ENCODE measurements at places on chromosomes 5 and 9.

DNA sequence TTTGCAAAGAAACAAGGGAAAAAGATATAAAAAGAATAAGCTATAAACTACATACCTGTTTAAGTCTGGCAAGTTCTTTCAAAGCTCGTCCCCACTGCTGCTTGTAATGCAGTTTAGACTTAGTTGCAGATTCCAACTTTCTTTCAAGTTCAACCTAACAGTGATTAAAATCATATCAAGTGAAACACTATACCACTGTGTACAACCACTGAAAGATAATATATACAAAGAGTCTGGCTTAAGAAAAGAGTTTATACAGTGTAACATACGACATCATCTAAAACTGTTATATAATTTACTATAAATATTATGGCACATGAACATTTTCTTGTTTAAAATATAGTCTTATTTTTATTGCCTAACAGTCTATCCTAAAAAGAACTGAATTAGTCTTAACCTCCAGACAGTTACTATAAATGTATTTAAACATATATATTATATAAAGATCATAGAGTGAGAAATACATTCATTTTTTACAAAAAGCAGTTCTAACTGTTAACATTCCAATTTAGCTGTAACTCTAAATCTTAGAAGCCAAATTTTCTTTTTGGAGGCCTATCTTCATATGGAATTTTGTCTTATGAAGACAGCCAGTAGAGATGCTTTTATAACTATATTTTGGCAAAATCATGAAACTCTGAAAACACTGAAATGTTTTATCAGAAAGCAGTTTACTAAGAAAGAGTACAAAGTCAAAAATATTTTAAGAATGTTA is 58.6 kb downstream of the CEP120 start:
- DNase-seq, result no peak

- DNase-seq, result no peak
Measured at GRCh38 chr9:133759946-133760345, 21.8 kb upstream of the SARDH start.

DNA sequence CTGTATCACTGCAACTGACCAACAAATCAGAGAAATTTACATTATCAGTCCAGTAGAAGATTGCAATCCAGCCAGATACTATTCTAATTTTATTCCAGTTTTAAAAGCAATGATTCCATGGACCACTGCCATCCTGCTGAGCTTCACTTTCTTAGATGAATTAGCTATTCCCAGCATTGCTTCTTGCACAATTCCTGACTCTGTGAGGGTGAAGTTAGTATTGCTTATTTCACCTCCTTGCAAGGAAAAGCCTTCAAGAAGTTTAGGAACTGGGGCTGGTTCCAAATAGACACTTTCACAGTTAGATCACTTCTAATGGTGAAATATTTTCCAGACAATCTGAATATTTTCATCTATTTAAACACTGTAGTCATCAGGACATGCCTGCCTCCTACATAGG is 338.6 kb upstream of the TNC start:
- DNase-seq, result no peak

- DNase-seq, result no peak
Measured at GRCh38 chr5:112023766-112024165, 266.8 kb upstream of the NREP start.

GRCh38 chr5:135718651-135719050 is 115.8 kb upstream of the SLC25A48 start:
- no peak for DNase-seq

DNA sequence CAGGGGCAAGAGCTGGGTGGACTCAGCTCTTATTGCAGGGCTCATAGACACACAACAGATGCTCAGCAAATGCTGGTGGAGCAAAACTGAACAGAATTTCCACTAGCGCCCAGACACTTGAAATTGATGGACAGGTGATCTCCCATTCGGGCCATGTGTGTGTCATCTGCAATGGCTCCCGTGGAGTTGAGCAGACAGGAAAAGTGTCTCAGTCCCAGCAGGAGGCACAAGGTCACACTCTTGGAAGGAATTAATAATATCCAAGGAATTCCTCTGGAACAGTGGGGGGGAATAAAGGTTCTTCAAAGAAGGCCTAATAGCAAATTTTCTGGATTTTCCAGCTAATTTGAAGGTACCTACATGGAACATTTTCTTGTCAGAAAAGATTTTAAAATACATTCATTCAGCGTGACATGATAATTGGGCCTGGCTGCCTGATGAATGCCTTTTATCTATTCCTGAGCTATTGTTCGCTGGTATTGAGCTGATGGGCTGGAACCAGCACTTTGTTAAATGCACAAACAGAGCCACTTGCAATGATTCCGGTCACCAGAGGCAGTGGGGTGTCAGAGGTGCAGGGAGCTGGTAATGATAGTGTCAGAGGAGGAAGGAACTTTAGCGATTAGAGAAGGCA is 31.5 kb upstream of the ALDH1B1 start:
- no peak for DNase-seq

DNA sequence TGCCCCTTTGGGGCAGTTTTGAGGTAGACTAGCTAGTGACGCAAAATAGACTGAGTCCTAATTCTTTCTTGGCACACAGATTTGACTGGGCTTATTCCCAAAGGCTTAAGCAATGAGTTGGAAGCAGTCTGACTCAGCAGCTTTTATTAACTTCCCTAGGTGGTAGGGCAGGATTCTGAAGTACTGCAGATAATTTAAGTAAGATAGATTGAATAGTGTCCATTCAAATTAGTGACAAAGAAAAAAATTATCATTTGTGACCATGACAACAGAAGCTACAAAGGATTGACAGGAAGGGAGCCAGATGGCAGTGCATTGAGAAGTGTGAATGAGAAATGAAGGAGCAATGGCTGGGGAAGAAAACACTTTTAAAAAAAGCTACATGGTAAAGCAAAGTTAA is 649.4 kb downstream of the CDH9 start:
- DNase-seq, result no peak

All from stimulated activated CD8-positive, alpha-beta memory T cell treated with anti-CD3 and anti-CD28 coated beads, Interleukin-7, amount 100 ng/mL, for 24 hours (primary cell).